AG09309 (cell line): ENCODE measurements at places on chromosomes 13 and 19.

DNA sequence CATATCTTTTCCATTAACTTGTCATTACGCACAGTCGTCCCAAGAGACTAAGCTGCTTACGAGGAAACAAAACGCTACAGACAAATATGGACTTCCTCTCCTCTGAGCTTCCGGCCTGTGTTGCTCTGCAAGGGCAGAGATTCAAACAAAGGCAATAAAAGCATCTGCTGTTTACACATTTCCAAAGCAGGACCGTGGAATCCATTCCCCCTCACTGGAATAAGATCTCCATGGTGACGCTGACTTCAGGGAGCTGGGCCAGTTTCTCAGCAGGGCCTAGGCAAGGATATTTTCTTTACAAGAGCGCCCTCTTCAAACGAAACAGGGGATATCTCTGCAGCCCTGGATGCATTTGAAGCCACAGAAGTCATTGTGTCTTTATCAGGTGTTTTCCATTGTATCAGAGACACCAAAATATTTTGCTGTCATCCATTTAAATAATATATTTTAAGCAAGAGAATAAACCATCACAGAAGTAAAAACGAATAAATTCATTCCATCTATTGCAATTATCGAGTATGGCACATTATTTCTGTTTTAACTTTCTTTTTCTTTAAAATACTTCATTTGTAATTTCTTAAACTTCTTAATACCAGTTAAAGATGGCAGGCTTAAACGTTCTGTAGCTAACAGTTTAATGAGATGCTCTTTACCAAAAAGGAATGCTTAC lies 177.5 kb downstream of the DCLK1 start:
- DNase-seq: peak; percentile 85

- DNase-seq: no peak
These were observed 105.0 kb downstream of the SPRY2 start for GRCh38 chr13:80235967-80236302.

DNA sequence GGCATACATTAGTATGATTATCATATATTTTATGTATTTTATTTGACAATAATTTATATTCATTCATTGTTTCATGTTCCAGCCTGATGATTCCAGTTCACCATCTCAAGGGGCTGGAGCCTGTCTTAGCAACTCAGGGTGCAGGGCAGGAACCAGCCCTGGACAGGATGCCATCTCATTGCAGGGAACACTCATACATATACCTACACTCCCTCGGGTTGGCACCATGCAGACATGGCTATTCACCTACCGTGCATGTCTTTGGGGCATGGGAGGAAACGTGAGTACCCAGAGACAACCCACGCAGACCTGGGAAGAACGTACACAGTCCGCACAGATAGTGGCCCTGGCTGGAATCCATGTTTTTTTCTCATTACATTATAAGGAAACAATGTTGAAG lies 151.0 kb upstream of the ZNF536 start:
- DNase-seq: no peak

DNA sequence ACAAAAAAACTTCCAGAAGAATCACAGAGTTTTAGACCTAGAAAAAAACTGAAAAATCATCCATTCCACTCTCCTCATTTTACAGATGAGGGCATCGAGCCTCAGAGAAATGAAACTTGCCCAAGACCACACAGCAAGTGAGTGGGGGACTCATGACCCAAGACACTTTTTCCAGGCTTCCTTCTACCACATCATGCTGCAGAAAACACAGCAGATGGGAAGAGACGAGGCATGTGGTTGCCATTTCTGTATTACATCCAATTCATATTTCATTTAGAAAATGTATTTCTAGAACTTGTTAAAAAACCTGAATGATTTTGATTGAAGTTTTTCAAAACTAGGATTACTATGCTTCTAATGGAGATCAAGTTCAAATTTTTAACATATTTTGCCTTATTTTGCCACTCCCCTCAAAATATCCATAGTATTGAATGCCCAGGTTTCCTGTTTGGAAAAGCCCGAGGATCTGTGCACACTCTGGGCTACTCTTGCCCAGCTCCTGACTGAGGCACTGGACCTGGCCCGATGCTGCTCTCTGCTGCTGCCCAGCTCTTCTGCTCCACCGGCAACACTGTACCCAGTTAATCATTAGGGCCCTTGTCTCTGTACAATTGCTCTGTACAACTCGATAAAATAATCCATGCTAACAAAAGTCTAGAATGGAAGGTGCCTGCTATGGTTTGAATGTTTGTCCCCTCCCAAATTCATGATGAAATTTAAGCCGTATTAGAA lies 157.4 kb downstream of the EFNB2 start:
- DNase-seq: no peak

DNA sequence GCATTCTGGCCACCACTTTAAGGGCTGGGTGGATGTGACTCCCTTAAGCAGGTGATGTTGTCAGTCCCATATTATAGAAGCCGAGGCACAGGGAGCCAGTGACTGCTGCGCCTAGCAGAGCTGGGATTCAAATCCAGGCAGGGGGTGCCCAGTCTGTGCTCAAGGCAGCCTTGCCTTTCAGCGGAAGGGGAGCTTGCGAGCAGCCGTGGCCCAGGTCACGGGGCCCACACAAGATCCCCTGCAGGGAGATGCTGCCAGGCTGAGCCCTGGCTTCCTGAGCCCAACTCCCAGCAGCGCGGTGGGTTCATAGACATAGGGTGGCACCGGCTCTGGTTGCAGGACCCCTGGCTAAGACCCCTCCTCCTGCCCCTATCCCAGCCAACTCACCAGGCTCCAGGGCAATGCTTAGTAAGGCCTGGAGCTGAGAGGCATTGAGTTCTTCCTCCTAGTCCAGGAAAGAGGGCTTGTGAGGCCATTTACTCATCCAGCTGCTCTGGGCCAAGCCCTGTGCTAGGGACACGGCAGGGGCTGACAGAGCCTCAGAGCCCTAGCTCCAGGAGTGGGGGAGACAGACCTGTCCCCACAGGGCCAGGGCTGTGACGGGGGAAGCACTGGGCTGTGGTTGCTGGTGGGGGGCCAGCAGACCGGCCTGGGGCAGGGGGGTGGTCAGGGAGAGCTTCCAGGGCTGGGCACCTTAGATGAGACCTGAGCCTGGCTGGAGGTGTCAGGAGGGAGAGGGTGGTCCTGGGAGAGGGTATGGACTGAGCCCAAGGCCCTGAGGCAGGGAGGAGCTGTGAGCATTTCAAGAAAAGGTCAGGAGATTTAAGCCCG lies 9.6 kb downstream of the CAPN12 start:
- DNase-seq: no peak

DNA sequence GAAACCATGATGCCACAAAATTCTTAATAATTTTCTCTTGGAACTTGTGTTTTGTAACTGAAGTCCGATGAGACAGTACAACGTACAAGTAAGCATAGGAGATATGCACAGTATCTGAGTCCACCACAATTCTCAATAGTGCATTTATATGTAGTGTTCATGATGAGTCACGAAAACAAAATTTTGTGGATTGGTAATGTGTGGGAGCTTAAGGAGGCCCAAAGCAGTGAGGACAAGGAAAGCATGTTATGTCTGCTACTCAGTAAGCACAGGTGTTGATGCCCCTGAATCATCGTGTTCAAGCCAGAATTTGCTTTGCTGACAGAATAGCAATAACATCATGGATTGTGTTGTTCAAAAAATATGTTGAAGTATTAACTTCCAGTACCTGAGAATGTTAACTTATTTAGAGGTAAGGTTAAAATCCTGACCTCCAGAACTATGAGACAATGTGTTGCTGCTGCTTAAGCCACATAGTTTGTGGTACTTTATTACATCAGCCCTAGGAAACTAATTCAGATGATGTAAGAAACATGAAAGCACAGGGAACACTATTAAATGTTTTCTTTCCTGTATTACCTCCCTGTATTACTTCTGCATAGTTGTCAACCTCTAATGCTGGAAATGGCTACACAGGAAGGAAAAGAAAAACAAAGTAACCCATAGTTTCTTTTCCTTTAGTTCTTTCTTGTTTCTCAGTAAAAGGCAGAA lies 201.3 kb downstream of the SLITRK6 start:
- DNase-seq: no peak

DNA sequence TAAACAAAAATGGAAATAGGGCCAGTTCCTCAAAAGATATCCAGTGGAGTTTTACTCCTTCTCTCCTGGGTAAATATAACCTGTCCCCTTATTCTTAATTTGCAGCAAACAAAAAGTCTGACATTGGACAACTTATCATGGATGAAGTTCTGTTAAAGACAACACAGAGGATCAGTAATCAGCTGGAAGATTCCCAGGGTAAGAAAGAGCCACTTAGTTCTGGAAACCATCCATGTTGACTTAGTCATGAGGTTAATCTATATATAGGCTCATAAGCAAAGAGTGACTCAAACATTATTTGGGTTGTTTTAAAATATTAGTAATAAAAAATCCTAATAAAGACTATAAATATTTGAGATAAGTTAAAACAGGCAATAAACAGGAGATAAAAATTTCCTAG lies 40.5 kb upstream of the EBPL start:
- peak; percentile 27 for DNase-seq
